ENCODE measurements at places on chromosomes 5 and 9.

DNA sequence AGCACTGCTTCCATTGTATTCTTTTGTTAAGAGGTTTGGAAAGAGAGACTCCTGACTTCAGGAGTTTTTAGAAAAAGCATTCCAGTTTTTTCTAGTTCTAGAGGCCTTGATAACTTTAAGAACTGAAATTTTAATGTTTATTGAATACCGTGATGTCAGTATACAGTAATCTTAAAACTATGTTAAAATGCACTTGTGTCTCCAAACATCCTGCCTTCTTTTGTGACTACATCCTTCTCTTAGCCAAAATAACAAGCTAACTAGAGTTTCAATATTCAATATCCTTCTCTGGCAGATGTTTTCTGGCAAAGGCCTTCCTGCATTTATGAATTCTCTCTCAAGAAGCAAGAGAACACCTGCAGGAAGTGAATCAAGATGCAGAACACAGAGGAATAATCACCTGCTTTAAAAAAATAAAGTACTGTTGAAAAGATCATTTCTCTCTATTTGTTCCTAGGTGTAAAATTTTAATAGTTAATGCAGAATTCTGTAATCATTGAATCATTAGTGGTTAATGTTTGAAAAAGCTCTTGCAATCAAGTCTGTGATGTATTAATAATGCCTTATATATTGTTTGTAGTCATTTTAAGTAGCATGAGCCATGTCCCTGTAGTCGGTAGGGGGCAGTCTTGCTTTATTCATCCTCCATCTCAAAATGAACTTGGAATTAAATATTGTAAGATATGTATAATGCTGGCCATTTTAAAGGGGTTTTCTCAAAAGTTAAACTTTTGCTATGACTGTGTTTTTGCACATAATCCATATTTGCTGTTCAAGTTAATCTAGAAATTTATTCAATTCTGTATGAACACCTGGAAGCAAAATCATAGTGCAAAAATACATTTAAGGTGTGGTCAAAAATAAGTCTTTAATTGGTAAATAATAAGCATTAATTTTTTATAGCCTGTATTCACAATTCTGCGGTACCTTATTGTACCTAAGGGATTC is 43.1 kb downstream of the NDFIP1 start:
- DNase-seq: peak; percentile 30

DNA sequence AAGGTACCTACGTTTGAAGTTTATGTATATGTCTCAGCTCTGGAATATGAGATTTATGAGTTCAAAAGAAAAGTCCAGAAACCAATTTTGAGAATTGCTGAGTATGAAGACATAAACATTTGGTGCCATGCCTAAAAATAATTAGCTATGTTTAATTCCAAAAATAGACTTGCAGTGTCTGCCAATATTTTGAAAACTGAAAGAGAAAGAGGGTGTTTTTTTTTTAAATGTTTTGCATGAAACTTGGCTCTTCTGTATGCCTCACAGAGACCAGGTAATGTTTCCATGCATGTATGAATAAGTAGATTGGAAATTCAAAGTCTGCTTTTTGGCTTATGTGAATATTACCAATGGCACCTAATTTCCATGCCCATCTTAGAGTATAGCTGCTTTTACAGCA is 634.4 kb upstream of the C9orf72 start:
- no peak for DNase-seq

GRCh38 chr9:21688108-21689102 is 114.0 kb upstream of the MTAP start:
- DNase-seq: no peak

DNA sequence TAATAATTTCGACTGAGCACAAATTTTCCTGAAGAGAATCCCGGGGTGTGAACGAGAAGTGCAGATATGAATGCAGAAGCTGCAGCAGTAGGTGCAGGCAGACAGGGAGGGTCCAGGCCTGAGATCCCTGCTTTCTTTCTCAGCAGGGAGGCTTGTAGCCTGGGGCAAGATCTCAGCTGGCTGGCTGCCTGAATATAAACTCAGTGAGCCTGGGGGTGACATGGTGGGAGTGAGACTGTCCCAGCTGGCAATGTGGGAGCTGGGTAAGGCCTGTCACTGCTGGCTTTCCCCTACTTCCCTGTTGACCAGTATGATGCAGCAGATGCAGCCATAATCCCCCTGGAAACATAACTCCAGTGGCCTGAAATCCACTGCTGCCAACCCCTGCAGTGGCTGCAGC is 325.2 kb downstream of the CETN3 start:
- DNase-seq: no peak

- DNase-seq: no peak
Measured at GRCh38 chr5:37662362-37662761, 177.5 kb downstream of the GDNF start.

DNA sequence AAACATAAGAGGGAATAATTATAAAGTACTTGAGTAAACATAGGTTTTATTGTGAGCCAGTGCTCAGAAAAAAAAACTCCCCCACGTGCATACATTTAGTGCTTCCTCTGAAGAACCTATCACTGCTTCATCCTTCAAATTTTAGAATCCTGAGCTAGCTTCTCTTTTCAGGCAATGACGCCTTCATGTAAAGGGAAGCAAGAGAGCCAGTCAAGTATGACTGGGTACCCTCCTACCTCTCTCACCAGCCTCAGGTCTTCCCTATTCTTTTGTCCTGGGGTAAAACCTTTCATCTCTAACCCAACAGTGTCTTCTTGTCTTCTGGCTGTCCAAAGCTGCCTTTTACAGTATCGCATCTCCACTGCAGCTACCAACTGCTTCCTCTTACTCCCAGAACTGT is 32.0 kb downstream of the PLPP1 start:
- no peak for DNase-seq

- no peak for DNase-seq
Measured at GRCh38 chr5:179336871-179337795, 8.1 kb downstream of the ADAMTS2 start.

- DNase-seq: no peak
Measured at GRCh38 chr5:106423109-106423897, 1247.4 kb downstream of the EFNA5 start.

- DNase-seq: peak; percentile 29
Measured at GRCh38 chr9:115591584-115591984, 473.6 kb upstream of the TNC start.

DNA sequence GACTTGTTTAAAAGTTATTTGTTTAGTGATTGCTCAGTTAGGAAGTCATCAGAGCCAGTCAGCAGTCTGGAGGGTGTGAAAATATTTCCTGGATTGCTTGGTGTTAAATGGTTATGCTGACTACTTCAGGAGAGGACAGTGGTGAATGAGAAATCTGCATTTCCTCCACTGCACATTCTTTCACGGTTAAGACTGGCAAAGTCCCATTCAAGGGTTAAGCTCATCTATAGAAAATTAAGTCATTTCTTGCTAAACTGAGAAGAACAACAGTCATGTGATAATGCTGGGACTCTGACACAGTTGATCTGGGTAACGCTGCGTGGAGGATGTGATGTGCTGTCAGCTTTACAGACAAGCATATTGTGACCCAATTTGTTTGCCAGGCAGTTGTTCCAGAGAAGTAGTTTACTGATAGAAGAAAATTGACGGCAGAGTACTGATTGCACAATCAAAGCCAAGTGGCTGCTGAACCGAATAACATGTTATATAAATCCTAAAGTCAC is 80.4 kb downstream of the GRAMD2B start:
- DNase-seq: no peak

DNA sequence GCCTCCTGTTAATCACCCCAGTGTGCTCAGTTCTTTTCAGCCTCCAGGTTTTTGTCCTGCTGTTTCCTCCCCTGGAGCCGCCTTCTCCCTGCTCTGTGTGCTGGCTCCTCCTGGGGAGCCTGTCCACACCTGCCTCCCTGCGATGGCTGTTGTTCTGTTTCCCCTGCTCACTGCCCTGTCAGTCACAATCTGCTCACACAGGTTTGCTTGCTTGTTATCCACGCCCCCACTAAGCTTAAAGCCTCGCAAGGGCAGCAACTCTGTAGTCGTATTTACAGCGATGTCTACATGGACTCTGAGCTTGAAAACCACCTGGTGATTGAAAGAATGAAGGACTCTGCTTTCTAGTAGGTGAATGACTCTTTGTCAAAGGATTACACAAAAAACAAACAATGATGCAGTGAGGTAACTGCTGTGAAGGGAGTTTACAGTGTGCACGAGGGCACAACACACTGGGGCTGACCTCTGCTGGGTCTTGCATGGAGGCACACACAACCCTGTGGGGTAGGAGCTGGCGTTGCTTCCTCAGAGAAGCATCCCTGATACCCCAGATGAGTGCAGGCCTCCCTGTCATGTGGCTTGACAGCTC is 39.6 kb upstream of the TEX48 start:
- DNase-seq: no peak

DNA sequence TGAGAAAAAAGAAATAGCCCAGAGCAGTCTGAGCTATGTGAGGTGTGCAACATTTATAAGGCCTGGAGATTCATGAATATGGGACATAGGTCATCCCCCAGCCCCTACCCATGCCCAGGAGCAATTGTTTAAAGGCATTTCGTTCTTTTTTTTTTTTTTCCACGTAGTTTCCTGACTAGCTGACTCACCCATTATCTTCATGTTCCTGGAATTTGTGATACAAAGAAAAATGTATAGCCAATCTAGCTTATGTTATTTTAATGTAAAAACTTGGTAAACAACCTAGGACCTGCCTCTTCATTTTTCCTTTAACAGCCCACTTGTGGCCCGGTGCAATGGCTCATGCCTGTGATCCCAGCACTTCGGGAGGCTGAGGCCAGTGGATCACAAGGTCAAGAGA is 81.3 kb downstream of the OSTF1 start:
- DNase-seq: no peak

GRCh38 chr9:122218071-122218934 is 10.5 kb downstream of the LHX6 start:
- DNase-seq: no peak

- DNase-seq: no peak
Measured at GRCh38 chr5:163252950-163253349, 184.4 kb upstream of the CCNG1 start.

- no peak for DNase-seq
Measured at GRCh38 chr9:113528088-113528487, 64.6 kb downstream of the RGS3 start.

DNA sequence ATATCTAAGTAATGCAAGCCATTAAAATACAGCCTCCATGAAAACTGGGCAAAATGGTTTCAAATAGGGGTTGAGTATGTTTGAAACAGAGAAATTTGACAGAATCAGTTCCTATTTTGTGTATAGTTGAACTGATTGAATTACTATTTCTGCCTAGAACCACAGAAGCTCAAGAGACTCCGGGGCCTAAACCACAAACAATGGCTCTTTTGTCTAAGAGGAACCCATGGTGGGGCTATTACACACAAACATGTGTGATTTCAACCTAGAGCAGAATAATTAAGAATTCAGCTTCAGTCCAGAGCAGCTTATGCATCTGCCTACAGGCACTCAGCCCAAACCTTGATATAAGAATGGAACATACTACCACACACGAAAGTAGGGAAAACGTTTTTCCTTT is 171.2 kb upstream of the MPDZ start:
- DNase-seq: no peak

- peak; percentile 2 for DNase-seq
Measured at GRCh38 chr5:31470608-31471007, 61.3 kb downstream of the DROSHA start.

DNA sequence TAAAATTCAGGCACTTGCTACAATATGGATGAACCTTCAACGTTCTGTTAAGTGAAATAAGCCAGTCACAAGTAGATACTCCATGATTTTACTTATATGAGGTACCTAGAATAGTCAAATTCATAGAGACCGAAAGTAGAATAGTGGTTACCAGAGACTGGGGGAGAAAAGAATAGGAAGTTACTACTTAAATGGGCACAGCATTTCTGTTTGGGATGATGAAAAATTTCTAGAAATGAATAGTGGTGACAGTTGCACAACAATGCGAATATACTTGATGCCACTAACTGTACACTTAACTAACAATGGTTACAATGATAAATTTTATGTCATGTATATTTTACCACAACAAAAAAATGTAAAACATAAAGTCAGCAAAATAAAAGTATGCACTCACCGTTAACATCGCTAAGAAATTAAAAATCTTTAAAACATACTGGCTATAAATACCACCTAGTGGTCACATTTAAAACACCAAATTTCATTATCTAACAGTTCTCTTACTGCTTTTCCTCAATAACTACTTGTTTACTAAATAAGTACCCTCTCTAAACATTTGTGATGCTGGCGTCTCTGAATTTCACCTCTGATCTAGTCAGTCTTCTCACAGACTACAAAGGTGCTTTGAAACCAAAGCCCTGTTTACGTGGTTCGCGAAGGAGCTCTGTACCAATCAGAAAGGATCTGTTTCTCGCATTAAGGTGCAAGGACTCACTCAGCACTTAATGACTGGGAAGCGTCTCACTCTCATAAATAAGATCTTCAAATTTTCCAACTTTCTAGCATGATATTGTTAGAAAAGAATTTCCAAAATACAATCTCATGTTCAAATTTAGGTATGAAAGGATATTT is 22.7 kb downstream of the KIF3A start:
- DNase-seq: peak; percentile 38

GRCh38 chr5:17064241-17064640 is 128.2 kb upstream of the MYO10 start:
- no peak for DNase-seq

GRCh38 chr9:81123526-81123925 is 565.8 kb downstream of the TLE1 start:
- DNase-seq: no peak

GRCh38 chr5:108472237-108472636 is 90.3 kb upstream of the FBXL17 start:
- no peak for DNase-seq

GRCh38 chr5:142011572-142012185 is 1.1 kb downstream of the GNPDA1 start:
- DNase-seq: no peak

- DNase-seq: no peak
Measured at GRCh38 chr5:73304381-73304780, 131.4 kb downstream of the TMEM174 start.

GRCh38 chr5:164255598-164256213 is 750.3 kb downstream of the MAT2B start:
- no peak for DNase-seq

DNA sequence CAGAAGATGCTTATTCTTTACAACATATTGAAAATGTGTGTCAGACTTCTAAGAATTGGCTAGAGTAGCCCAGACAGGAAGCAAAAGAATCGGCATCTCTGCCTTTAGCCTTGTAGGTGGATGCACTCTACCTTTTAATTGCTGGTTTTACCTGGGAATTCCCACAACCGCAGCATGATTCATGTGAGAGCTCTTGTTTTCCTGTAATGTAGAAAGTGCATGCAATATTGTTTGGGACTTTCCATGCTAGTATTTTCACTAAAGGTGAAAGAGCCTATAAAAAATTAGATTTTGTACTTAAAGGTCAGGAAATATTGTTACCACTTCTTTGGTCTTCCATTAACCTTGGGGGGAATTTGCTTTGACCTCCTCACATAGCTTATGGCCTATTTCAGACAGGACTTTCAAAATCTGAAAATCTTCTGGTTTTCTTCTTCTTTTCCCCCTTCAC is 89.8 kb downstream of the NTRK2 start:
- DNase-seq: no peak

- DNase-seq: no peak
Measured at GRCh38 chr5:170571281-170571731, 67.5 kb downstream of the KCNIP1 start.

All from inflammatory macrophage treated with lipopolysaccharide for 1 hour (primary cell).